ENCODE measurements at places on chromosomes 1 and 21.

GRCh38 chr1:17979815-17980214, 127.8 kb upstream of the IGSF21 start:
- DNase-seq = no peak

GRCh38 chr1:75792091-75792490, 4.6 kb upstream of the MSH4 start:
- DNase-seq = no peak

- no peak for DNase-seq
Observed at GRCh38 chr1:232435729-232436128, 194.2 kb downstream of the SIPA1L2 start.

DNA sequence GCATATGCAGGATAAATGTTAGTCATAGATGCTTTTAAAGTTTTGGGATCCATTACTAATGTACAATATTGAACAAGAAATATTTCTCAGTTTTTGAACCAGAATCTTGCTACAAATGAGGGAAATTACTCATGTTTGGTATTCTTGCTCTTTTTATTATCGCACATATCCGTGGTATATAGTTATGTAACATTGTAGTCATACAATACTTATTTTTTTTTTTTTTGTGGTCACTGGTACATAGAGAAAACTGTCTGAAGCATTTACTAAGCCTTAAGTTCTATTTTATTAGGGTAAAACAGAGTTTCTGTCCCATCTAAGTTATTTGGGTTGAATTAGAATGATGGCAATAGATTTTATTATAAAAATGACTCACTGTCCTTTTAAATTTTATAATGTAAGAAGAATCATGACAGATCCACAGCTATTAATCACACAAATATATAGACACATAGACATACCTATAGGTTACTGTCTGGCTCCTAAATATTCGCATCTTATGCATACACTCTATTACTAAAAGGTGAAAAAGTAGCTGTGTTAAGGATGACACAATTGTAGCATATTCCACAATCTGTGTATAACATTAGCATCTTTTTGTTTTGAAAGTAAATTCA, 18.0 kb upstream of the PRKAA2 start:
- DNase-seq = no peak

GRCh38 chr1:157403203-157403602, 149.1 kb downstream of the FCRL5 start:
- no peak for DNase-seq

DNA sequence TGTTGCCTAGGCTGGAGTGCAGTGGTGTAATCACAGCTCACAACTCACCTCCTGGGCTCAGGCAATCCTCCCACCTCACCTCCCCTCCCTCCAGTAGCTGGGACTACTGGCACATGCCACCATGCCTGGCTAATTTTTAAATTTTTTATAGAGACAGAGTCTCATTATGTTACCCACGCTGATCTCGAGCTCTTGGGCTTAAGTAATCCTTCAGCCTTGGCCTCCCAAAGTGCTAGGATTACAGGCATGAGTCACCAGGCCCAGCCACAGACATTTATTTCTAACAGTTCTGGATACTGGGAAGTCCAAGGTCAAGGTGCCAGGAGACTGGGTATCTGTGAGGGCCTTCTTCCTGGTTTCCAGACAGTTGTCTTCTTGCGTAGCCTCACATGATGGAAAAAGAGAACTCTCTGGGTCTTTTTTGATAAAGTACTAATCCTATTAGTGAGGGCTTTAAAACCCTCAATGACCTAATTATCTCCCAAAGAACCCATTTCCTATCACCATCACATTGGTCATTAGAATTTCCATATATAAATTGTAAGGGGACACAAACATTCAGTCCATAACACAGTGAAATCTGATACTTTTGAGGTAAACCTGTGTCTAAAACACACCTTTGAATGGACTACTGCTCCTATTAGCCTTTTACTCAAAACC, 67.9 kb downstream of the PHACTR4 start:
- DNase-seq = no peak

- no peak for DNase-seq
Observed at GRCh38 chr1:1779320-1779675, 1.0 kb upstream of the NADK start.

- no peak for DNase-seq
Observed at GRCh38 chr1:86965827-86966182, 51.4 kb downstream of the HS2ST1 start.

DNA sequence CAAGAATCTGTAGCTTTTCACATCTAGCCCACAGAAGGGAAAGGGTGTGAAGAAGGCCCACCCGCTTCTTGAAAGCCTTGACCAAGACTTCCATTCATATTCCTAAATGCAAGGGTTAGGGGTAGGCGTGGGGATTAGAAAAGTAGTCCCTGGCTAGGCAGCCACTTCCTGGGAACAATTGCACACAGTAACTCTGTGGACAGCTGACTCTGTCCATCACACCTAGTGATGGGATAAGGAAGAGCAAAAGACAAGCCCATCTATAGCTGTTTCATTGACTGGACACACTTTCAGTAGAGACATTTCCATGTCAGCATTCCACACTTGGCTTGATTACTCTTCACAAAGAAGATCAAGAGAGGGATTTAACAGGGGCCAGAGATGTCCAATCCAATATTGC, 294.2 kb downstream of the PBX1 start:
- DNase-seq = no peak

- DNase-seq = no peak
Observed at GRCh38 chr1:201900476-201900875, 11.8 kb downstream of the SHISA4 start.

DNA sequence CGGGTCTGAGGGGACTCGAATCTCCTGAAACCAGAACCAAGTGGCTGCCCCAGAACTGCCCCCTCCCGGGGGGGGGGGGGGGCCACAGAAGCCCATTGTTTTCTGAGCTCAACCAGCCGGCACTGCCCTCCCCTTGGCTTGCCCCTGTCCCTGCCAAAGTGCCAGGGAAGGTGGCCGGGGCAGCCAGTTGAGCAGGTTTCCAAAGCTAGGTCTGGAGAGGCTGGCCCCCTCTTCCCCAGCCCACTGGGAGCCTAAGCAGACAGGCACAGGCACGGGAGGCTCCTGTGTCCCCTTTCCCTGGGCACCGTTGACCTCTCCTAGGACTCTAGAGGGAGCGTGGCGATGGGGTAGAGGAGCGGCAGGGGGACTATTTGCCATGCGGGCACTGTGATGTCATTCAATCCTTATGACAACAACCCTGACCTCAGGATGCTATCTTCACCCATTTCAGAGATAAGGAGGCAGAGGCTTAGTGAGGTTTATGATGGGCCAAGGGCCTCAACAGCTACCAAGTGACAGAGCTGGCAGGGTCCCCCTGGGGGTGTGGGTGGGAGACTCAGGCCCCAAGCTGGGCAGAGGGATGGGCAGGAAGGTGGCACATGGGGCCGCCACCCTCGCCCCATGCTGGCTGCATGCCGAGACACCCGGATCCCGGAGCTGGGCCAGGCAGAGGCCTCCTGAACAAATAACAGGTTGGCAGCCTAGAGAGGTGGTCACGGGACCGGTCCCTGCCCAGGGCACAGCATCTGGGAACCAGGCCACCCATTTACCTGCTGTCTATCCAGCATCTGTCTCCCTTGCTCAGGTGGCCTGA, 35.0 kb downstream of the RAP1GAP start:
- DNase-seq = no peak

- DNase-seq = no peak
Observed at GRCh38 chr21:46617267-46618051, 12.6 kb upstream of the S100B start.

DNA sequence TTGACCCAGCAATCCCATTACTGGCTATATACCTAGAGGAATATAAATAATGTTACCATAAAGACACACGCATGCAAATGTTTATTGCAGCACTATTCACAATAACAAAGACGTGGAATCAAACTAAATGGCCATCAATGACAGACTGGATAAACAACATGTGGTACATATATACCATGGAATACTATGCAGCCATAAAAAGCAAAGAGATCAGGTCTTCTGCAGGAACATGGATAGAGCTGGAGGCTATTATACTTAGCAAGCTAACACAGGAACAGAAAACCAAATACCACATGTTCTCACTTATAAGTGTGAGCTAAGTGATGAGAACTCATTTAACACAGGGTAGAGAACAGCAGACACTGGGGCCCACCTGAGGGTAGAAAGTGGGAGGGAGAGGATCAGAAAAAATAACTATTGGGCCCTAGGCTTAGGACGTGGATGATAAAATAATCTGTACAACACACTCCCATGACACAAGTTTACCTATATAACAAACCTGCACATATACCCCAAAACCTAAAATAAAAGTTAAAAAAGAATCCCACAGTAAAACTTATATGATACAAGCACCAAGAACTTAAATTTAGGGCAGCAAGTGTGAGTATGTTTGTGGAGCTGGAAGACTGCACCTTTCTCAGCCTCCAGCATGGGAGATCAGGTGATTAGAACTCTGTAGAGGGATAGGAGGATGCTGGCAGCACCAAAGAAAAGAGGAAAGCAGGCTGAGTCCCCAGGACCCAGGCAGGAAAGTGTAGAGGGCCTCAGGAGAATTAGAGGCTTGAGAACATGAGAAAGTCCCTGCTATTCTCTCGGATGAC, 320.8 kb upstream of the USP24 start:
- DNase-seq = no peak

GRCh38 chr1:182050481-182051448, 10.7 kb downstream of the ZNF648 start:
- DNase-seq = no peak

GRCh38 chr1:175687622-175688415, 55.6 kb downstream of the TNR start:
- no peak for DNase-seq

All from stimulated activated CD4-positive, alpha-beta T cell treated with anti-CD3 and anti-CD28 coated beads, Interleukin-1b, Interleukin-23, amount 100 ng/mL, for 1 hour (primary cell).